CD4-positive, alpha-beta memory T cell (primary cell): ENCODE measurements at places on chromosomes 13 and 19. TPM values are rescaled to one million over a fixed set of nuclear protein-coding genes. Genes with fewer than 3 reads are reported as not detected.
A peak's percentile ranks its signal among the peaks of the same experiment; 100 is the strongest.

DNA sequence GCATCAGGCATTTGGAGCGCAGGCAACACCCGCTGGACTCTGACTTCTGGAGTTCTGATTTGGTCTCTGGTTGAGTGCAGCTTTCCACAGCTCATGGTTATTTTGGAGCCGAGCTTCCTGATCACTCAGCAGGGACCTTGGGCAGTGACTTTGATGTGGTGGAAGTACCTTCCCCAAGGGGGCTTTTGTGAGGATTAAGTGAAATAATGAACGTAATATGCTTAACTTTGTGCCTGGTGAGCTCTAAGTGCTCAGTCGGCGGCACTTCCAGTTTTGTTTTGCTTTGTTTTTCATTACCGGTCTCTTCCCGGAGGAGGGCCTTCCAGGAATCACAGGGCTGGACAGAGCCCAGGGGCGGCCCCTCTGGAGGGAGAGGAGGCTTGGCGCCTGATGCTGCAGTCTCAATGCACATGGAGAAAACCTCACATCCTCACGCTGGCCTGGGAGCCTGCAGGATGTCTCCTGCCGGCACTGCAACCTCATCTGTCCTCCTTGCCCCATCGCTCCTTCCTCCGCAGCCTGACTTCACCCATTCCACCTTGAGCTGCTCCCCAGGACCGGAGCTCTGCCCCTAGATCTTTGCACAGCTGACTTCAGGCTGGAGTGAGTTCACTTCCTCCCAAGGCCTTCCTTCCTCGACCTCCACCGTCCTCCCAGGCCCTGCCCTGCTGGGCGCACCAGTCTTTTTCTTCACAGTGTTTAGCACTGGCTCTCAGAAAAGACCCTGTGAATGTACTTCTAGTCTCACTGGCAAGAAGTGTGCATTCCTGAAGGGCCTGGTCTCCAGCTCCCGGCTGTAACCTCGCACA, 1.5 kb downstream of the PLEKHF1 start:
- peak overlapping the region; percentile 92 for H3K27ac ChIP-seq
- H3K27me3 ChIP-seq, result no peaks in the 10 kb centered on the region
- H3K4me3 ChIP-seq, result peak overlapping the region; percentile 83
- H3K4me1 ChIP-seq, result peaks cover 56% of the 10 kb centered on the region
- peak; percentile 28 for DNase-seq
- no peaks in the 10 kb centered on the region for H3K36me3 ChIP-seq

DNA sequence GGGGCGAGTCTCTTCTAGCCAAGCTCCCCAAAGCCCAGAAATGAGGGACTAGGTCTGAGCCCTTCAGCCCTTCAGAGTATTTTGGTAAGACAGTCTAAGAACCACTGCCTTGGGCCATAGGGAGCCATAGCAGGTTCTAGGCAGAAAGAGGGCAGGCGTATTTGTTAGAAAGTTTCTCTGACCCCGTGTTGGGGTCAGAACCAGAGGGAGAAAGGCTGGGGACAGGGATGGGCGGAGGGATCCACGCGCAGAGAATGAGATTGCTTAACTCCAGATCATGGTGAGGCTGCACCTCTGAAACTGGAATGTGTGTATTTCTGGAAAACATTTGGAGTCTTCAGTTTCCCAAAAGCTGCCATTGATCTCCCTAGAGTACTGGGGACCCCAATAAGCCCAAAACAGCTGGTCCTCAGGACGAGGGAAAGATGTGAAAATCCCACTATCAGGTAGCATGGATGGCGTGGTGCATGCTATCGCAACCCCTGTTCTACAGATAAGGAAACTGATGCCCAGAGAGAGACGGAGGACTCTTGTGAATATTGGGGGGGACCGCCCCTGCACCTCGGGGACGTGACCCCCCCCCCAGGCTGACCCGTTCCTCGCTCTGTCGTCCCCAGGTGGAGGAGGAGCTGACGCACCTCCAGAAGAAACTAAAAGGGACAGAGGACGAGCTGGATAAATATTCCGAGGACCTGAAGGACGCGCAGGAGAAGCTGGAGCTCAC, 703 bp upstream of the TPM4 start:
- H3K4me1 ChIP-seq, result peaks cover 78% of the 10 kb centered on the region
- no peaks in the 10 kb centered on the region for H3K27me3 ChIP-seq
- DNase-seq, result no peak
- peak overlapping the region; percentile 85 for H3K4me3 ChIP-seq

DNA sequence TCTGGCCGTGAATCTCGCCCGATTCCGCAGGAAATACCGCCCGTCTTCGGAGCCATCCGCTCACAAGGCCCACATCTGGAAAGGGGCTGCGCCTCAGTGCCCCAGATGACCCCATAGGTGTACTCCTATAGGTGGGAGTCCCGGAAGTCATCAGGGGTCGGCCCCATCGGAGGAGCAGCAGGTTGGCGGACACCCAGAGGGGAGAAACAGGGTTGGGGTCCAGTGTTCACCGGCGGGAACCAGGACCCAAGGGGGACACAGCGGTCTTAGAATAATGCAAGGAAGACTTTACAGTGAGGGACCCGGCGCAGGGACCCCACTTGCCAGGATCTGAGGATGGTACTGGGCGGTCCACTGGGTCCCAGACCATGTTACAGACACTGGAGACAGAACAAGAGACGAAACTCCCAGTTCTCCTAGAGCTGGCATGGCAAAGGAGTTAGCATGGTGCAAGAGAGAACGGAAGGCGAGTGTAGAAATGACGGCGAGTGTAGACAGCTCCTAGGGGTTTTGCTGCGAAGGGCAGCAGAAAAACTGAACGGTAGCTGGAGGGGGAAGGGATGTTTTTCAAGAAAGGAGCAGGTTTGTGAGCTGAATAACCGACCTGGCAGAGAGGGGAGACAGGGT, 4.2 kb upstream of the RGL3 start:
- H3K4me3 ChIP-seq, result no peak overlapping the region
- no peak for DNase-seq
- peaks cover 48% of the 10 kb centered on the region for H3K4me1 ChIP-seq
- peaks cover 43% of the 10 kb centered on the region for H3K27me3 ChIP-seq
- H3K27ac ChIP-seq, result no peak overlapping the region

DNA sequence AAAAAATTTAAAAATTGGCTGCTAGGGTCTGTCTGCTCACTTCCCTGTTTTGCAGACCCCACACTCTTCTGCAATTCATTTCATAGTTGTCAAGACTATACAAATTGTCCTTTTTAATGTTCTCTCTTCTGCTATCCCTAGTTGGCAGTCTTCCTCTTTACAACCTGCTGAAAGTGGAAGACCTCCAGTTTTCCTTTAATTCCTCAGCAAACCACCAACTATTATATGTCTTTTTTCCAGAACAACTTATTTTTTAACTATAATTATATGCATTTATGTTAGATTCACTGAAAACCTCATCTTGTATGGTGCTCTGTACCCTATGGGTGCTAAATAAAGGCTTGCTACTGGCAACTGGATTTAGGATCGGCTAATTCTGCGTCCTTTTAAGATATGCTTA, 1.1 kb upstream of the PHF11 start:
- H3K36me3 ChIP-seq, result no peaks in the 10 kb centered on the region
- peak overlapping the region; percentile 89 for H3K27ac ChIP-seq
- peaks cover 43% of the 10 kb centered on the region for H3K4me1 ChIP-seq
- DNase-seq, result no peak

DNA sequence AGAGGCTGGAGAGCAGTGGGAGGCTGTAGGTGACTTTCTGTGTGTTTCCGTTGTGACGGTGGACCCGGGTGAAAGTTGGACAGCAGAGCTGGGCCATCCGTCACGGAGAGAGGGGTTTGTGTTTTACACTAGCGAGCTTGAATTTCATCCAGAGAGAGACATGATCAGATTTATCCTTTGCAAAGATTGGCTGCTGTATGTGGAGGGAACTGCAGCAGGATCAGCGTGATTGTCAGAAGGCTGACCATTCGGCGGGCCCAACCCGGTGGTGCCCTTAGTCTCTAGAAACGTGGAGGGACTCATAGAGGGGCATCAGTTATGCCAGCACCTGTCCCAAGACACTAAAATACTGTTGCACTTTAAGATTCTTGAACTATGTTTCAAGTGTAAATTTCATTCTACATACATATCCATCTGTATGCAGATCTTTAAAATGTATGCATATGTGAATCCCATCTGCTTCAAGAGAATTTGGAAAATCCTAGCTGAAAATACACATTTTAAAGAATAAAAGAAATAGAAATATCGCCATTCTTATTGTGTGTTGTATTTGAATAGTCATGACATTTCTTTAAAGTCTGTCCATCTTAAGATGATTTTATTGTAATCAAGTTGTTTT, 7.0 kb downstream of the FAM124A start:
- peaks cover 5% of the 10 kb centered on the region for H3K27me3 ChIP-seq
- no peak for DNase-seq
- no peaks in the 10 kb centered on the region for H3K4me1 ChIP-seq
- H3K27ac ChIP-seq, result no peak overlapping the region
- no peak overlapping the region for H3K4me3 ChIP-seq

- H3K4me3 ChIP-seq, result no peak overlapping the region
- H3K4me1 ChIP-seq, result peaks cover 11% of the 10 kb centered on the region
- no peaks in the 10 kb centered on the region for H3K27me3 ChIP-seq
- no peak overlapping the region for H3K27ac ChIP-seq
- no peak for DNase-seq
- H3K36me3 ChIP-seq, result peaks cover 8% of the 10 kb centered on the region
Measured at GRCh38 chr19:40445780-40446262, 1.7 kb upstream of the SERTAD3 start.

DNA sequence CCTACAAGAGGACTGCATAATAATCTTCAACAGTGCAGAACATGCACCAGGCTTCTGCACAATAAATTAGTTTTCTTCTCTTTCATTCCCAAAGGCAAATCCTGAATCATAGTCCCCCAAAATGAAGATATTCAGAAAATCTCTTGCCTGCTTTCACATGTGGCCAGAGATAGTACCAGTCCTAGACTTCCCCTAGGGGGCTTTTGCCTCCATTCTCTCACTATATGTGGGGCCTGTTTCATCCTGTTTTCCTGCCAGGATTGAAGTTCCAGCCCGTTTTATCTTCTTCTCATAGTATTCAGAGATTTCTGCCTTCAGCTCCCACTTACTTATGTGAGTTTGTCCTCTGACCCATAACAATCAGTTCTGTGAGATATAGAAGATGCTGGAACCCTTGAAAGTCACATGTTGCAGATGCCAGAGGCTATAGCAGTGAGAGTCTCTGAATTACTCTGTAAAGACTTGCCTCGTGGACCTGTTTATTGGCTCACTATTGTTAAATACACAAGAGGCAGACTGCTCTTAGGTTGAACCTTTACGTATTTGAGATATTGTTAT, 421.9 kb upstream of the PCDH9 start:
- H3K36me3 ChIP-seq, result no peaks in the 10 kb centered on the region
- no peaks in the 10 kb centered on the region for H3K4me1 ChIP-seq
- no peak overlapping the region for H3K27ac ChIP-seq
- H3K4me3 ChIP-seq, result no peak overlapping the region
- no peak for DNase-seq
- H3K27me3 ChIP-seq, result no peaks in the 10 kb centered on the region

DNA sequence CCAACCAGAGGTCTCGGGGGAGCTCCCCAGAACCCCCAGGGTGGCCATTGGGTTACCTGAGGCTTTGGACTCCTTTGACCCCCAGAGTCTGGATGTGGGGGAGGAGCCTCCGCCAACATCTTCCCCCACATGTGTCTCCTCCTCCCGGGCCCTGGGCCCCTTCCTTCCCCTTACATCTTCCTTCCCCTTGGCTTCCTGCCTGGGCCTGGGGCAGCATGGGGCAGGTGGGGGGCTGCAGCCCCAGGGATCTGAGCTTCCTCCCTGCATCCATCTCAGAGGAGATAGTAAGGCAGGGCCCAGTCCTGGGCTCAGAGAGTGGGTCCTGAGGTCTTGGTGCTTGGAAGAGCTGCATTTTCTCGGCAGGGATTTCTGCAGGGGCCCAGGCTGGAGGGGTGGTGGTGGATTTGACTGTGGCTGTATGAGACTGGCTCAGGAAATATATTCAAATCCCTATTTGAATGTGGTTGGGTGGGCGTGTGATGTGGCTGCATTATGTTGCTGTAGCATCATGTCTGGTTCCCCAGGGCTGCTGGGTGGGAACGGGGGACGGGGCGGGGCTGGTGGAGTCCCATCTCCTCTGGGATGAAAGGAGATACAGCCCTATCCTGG, 919 bp downstream of the VAV1 start:
- peaks cover 7% of the 10 kb centered on the region for H3K36me3 ChIP-seq
- peaks cover 54% of the 10 kb centered on the region for H3K4me1 ChIP-seq
- DNase-seq, result peak; percentile 60
- peak overlapping the region; percentile 80 for H3K4me3 ChIP-seq

DNA sequence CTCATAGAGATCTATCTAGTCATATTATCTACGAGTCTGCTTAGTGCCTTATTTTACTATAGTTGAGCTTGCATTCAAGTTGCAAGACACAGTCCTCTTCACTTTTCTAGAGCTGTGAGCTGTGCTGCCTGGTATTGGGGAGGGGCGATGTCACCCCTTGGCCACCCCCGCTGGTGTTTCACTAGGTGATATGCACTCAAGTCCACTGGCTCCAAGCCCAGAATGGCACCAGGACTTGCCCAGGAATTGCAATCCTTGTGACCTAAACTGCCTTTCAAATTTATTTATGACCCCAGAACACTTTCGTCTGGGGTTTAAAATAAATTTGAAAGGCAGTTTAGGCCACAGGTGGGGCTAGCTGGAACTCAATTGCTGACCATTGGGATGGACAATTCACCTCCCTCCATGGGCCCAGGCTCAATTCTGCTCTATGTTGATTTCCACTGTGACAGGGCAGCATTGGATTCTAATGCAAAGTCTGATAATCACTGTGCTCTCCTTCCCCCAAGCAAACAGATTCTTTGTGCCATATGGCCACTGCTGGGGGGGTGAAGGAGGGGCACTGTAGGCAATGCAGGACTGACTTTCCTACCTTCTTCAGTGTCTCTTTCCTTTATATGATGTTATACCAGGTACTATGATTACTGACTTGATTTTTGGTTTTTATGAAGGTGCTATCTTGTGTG, 1244.2 kb upstream of the MIR17HG start:
- no peaks in the 10 kb centered on the region for H3K27me3 ChIP-seq
- no peak for DNase-seq
- no peaks in the 10 kb centered on the region for H3K36me3 ChIP-seq

- H3K4me1 ChIP-seq, result no peaks in the 10 kb centered on the region
- H3K36me3 ChIP-seq, result no peaks in the 10 kb centered on the region
- H3K4me3 ChIP-seq, result no peak overlapping the region
- peaks cover 4% of the 10 kb centered on the region for H3K27me3 ChIP-seq
- H3K27ac ChIP-seq, result no peak overlapping the region
- no peak for DNase-seq
Measured at GRCh38 chr13:25067064-25067463, 28.9 kb upstream of the PABPC3 start.

- H3K27me3 ChIP-seq, result no peaks in the 10 kb centered on the region
- H3K4me3 ChIP-seq, result no peak overlapping the region
- H3K36me3 ChIP-seq, result no peaks in the 10 kb centered on the region
- no peak for DNase-seq
Measured at GRCh38 chr13:94233401-94233800, 246.1 kb downstream of the DCT start.

DNA sequence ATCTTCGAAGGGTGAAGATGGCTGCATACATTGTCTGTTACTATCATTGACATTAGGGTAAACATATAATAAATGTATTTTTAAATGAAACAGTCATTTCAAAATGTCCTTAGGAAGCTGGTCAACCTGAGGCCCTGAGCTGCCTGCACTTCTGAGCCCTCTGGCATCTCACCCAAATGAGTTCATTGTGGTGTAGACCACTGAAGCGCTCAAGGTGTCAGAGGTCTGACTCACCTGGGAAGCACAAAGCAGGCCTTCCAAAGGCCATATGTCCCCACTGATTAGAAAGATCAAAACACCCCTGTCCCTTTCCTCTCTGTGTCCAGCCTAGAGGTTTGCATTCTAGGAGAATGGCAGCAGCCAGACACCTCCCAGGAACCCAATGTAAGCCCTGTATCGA, 59.6 kb downstream of the COL4A2 start:
- DNase-seq, result no peak
- no peak overlapping the region for H3K4me3 ChIP-seq
- H3K27me3 ChIP-seq, result no peaks in the 10 kb centered on the region
- no peaks in the 10 kb centered on the region for H3K36me3 ChIP-seq
- no peaks in the 10 kb centered on the region for H3K4me1 ChIP-seq

The TGFBR3L gene
- total RNA-seq, result 0.93 TPM

The NMRK2 gene
- not detected for total RNA-seq

The THSD8 gene
- 2.2 TPM for total RNA-seq

The HSPB6 gene
- not detected for total RNA-seq

The ANKRD10 gene
- total RNA-seq, result 140 TPM
